ENCODE measurements at places on chromosomes 13 and 19. TPM values are rescaled to one million over a fixed set of nuclear protein-coding genes. Genes with fewer than 3 reads are reported as not detected.
A peak's percentile ranks its signal among the peaks of the same experiment; 100 is the strongest.

TGFBR3L gene
- not detected for total RNA-seq

DNA sequence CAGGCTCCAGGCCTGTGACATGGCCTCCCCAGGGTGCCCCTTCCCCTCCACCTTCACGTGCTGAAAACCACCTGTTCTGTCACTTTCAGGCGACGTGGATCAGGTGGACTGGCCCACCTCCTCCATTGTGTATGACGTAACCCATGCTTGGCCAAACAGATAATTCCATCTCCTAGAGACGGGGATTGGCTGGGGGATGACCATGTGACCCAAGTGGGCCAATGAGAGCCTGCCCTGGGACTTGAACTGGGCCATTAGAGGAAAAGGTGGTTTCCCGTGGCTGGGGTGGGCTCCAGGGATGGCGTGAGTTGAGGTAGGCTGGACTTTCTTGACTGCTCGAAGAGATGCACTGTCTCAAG is 3.6 kb upstream of the ADAMTSL5 start:
- no peak for DNase-seq
- H3K27me3 ChIP-seq, result peaks cover under 1% of the 10 kb centered on the region
- peaks cover 4% of the 10 kb centered on the region for H3K4me1 ChIP-seq
- H3K27ac ChIP-seq, result no peak overlapping the region
- H3K36me3 ChIP-seq, result no peaks in the 10 kb centered on the region
- H3K4me3 ChIP-seq, result no peak overlapping the region

CAB39L gene
- total RNA-seq, result 21.9 TPM

CEBPG gene
- 14.3 TPM for total RNA-seq

SLITRK5 gene
- total RNA-seq, result under 0.01 TPM

SHANK1 gene
- 4.7 TPM for total RNA-seq

- no peak overlapping the region for H3K27ac ChIP-seq
- H3K4me3 ChIP-seq, result no peak overlapping the region
- H3K36me3 ChIP-seq, result no peaks in the 10 kb centered on the region
- no peak for DNase-seq
Measured at GRCh38 chr13:35025314-35025713, 83.2 kb downstream of the NBEA start.

TEX26 gene
- not detected for total RNA-seq

- no peaks in the 10 kb centered on the region for H3K36me3 ChIP-seq
- H3K27me3 ChIP-seq, result no peaks in the 10 kb centered on the region
- no peaks in the 10 kb centered on the region for H3K4me1 ChIP-seq
Measured at GRCh38 chr13:79442221-79442620, 36.2 kb upstream of the RBM26 start.

DNA sequence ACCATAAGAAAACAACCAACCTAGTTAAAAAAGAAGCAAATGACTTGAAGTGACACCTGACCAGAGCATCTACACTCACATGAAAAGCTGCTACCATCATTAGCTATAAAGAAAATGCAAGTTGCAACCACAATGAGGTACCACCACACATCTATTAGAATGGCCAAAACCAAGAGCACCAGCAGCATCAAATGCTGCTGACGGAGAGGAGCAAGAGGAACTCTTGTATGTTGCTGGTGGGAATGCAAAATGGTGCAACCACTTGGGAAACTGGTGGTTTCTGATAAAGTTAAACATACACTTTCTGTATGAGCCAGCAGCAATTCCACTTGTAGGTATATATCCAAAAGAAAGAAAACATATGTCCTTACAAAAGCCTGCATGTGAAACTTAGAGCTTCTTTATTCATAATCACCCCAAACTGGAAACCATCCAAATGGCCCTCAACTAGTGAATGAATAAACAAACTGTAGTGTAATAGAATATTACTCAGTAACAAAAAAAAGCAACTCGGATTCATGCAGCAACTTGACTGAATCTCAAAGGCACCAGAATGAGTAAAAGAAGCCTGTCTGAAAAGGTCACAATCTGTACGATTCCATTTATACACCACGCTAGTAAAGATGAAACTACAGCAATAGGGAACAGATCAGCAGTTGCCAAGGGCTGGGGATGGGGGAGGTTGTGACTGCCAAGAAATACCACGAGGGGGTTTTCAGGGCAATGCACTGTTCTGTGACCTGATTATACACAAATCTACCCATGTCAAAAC is 60.9 kb upstream of the RANBP3 start:
- no peaks in the 10 kb centered on the region for H3K36me3 ChIP-seq
- H3K4me1 ChIP-seq, result peaks cover 4% of the 10 kb centered on the region
- peak; percentile 66 for DNase-seq
- no peak overlapping the region for H3K4me3 ChIP-seq
- no peaks in the 10 kb centered on the region for H3K27me3 ChIP-seq
- no peak overlapping the region for H3K27ac ChIP-seq

PRR20E gene
- not detected for total RNA-seq

PEX11G gene
- 0.72 TPM for total RNA-seq

CEACAM8 gene
- total RNA-seq, result not detected

DNA sequence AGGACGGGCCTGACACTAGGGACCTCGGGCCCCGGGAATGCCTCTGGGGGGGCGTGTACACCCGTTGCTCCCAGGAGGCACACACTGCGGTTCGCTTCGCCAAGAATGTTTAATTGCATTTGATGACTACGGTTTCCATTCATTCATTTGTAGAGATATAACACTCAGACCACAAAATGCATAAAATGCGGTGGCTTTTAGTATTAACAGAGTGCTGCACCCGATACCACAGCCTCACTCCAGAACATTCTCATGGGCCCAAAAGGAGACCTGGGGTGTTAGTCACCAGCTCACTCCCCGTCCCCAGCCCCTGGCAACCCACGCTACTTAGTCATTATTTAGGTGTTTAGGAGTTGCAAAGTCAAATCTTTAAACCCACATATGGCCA is 21.8 kb downstream of the HCN2 start:
- H3K27me3 ChIP-seq, result no peaks in the 10 kb centered on the region
- H3K4me1 ChIP-seq, result peaks cover 10% of the 10 kb centered on the region
- no peaks in the 10 kb centered on the region for H3K36me3 ChIP-seq
- H3K4me3 ChIP-seq, result no peak overlapping the region

DNA sequence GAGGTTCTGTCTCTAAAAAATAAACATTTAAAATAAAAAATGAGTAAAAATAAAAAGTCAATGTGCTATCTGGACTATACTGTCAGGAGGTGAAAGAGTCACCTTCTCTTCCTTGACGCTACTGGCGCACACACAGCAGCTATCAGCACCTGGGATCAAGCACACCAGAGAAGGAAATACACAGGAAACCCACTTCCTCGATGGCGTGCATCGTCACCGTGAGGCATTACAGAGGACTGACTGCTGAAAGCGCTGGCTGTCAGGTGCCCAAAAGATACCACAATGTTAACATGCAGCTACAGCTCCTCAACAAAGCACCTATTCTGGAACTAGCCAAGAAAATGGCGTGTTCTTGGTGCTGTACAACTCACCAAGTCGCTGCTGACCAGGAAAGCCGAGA is 6.1 kb downstream of the SLC35E1 start:
- H3K36me3 ChIP-seq, result peaks cover 54% of the 10 kb centered on the region
- H3K4me3 ChIP-seq, result no peak overlapping the region
- H3K4me1 ChIP-seq, result peaks cover 4% of the 10 kb centered on the region
- no peak for DNase-seq
- H3K27ac ChIP-seq, result no peak overlapping the region
- no peaks in the 10 kb centered on the region for H3K27me3 ChIP-seq

GRCh38 chr19:20431826-20432225 is 133.8 kb downstream of the ZNF737 start:
- H3K27ac ChIP-seq, result no peak overlapping the region
- H3K36me3 ChIP-seq, result no peaks in the 10 kb centered on the region
- no peak for DNase-seq

ZNF433 gene
- 6.4 TPM for total RNA-seq
